Vagina (tissue), 2 donors: ENCODE measurements at places on chromosomes 1 and 21.
A peak's percentile ranks its signal among the peaks of the same experiment; 100 is the strongest.

DNA sequence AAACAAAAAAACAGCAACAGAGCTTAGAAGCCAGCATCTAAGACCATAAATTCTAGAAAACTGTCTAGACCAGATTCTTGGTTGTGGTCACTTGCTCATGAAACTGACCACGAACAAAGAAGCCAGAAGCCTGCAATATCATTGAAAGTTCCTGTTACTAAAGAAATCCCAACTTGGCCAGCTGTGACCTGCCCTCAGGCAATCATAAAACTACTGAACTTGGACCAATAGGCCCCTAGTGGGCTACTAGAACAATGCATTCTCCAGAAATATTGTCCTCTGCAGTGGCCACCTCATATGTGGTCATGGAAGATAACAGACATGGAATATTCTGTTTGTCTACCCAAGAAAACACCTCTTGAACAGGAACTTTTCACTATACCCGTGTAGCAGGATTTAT is 87.7 kb downstream of the SPATA17 start:
- no peak for DNase-seq

DNA sequence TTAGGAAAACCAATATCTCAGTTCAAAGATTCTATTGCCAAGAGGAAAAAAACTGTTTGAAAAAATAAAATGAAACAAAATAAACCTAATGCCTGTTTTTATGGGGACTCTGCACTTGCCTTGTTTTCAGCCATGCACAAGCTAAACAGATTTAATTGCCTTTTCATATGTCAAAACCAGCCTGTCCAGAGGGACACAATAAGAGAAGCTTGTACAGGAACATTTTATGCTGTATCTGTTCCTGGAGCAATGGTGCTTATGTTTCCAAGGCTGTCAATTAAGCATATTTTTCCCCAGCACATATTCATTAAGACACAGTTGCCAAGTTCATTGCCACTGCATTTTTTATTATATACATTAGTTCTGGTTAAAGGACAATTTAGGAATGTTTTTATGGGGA is 470.9 kb downstream of the LRRIQ3 start:
- no peak for DNase-seq

DNA sequence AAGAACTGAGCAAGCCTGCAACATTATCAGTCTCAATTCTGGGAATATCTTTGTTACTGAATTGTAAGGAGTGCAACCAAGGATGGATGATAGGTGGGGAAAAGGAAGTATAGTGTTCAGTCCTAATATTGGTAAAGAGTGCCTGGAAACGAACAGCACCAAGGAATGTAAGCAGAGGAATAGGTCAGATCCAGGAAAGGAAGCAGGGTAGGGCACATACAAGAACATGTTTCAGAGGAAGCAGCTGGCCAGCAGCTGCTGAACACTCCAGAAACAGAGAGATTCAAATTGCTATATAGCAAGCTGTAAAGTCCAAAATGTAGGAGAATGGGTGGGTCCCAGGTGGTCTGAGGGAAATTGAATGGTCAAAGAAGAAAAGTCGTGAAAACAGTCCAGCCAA is 37.9 kb downstream of the CRB1 start:
- DNase-seq: no peak

- no peak for DNase-seq
These were observed 77.8 kb downstream of the ALPL start for GRCh38 chr1:21586846-21587601.

DNA sequence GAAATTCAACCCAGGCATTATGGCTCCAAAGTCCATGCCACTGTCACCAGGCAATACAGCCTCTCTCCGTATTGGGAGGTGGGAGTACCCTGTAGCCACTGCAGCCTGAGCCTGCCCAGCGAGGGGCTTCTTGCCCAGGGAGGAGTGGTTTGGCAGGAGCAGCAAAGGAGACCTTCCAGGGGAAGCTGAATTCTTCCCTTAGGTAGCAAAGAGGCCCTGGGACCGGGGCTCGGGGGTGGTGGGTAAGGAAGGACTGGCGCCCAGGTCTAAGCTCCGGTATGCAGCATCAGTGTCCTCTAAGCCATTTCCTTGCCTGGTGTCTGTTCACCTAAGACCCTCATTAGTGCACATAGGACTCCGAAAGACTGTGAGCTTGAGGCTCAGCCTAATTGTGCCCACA is 17.0 kb downstream of the TNNT2 start:
- no peak for DNase-seq

- DNase-seq: no peak
These were observed at the start of gene SLC9C2 for GRCh38 chr1:173603056-173603591. SLC9C2 (minus strand) TSS chr1:173603072; CDS start chr1:173601776, 1,296 bp downstream.

GRCh38 chr1:54254055-54254454 is 54.1 kb downstream of the MRPL37 start:
- no peak for DNase-seq

DNA sequence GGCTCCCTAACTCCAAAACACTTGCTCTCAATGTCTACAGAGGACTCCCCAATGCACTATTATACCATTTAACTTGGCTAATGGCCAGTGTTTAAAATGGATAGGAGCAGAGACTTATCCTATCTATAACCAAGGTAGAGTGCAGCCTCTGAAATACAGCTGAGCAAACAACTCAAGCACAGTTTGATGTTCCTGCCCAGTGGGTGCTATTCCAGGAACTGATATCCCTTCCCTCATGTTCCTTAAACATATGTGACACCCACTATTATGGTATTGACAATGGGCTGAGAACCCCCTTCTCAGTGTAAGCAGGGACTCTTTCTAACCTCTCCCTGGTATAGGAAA is 51.7 kb downstream of the SH3GLB1 start:
- DNase-seq: no peak

- no peak for DNase-seq
These were observed 19.9 kb downstream of the ALDH4A1 start for GRCh38 chr1:18882486-18882885.

- no peak for DNase-seq
These were observed 28.1 kb upstream of the SGIP1 start for GRCh38 chr1:66505671-66506392.

- DNase-seq: peak; percentile 69
These were observed 138.5 kb downstream of the ZSCAN20 start for GRCh38 chr1:33610864-33611455.

DNA sequence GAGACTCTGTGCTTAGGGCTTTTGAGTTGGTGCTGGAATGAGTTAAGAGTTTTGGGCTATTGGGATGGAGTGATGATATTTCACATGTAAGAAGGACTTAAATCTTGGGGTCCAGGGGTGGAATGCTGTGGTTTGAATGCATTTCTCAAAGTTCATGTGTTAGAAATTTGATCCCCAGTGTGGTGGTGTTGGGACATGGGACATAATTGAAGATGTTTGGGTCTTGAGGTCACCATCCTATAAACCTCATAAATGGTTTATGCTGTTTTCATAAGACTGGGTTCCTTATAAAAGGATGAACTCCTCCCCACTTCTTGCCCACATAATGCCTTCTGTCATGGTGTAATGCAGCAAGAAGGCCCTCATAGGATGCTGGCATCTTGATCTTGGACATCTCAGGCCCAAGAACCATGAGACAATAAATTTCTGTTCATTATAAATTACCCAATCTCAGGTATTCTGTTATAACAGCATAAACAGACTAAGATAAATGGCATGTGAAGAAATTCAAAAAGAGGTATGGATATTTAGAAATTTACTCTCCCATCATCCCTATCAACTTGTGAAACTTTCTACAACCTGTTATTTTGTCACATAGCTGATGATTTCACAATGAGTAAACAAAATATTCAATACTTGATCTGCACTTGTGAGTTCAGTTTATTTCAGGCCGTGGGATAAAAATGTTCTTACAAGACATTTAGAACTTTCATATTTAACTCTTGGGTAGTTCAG is 48.0 kb upstream of the NEK7 start:
- DNase-seq: no peak
